Esophagus mucosa (tissue), 1 donor: ENCODE measurements at places on chromosomes 4 and X.

GRCh38 chr4:119207051-119207450, 5.5 kb upstream of the USP53 start:
- ATAC-seq: no peak

DNA sequence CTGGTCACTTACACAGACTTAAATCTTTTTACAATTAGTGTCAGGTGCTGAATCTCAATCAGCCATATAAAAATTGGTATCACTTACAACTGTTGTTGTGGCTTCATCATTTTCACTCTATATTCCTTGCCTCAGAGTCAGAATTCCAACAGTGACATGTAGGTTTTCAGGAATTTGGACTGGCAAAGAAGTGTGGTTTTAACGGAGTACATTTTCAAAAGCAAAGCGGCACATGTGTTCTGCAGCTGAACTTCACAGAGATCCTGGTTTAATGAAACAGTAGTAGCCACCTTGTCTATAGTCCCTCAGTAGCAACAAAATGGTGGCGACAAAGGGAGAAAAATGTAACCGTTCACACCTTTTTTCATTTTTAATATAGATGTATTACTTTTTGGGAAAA, 486.6 kb downstream of the FAT4 start:
- no peak for ATAC-seq

DNA sequence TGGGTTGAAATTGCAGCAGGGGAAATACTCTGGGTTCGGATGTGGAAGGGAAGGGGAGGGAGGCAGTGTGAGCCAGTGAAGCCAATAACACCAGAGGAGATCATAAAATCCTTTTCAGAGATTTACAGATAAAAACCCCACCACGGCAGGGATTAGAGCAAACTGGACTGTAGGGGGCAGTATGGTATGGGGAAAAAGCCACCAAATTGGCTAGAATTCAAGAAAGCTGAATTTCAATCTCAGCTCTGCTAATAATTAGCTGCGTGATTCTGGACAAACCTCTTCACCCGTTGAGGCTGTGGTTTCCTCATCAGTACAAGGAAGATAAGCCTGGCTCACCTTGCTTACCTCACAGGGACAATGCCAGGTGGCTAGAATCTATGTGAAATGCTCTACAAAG, 108.1 kb downstream of the ATG4A start:
- ATAC-seq: peak; percentile 53

DNA sequence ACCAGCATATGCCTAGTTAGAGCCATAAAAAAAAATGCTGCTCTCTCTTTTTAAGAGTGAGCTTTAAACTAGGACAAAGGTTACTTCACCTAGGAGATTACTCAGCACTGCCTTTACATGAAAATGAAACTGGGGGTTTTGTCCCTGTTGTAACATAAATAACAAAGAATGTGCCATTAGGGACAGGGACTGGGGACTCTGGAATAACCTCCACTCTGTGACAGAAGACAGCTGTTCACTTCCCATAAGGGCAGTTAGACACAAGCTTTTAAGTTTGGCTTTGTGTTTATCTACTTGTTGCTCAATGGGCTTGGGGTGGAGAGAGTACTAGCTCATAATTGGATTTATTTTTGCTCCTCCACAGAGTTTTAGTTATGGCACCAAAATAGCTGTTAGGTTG, 11.9 kb downstream of the ENPEP start:
- ATAC-seq: no peak

- no peak for ATAC-seq
These were observed 22.5 kb downstream of the SLC39A8 start for GRCh38 chr4:102322736-102323135.
